ENCODE measurements at places on chromosomes 1 and 21.

GRCh38 chr1:224262373-224263054 lies 67.5 kb downstream of the NVL start:
- no peak for DNase-seq

GRCh38 chr1:193338194-193338593 lies 151.8 kb upstream of the B3GALT2 start:
- peak; percentile 73 for DNase-seq

DNA sequence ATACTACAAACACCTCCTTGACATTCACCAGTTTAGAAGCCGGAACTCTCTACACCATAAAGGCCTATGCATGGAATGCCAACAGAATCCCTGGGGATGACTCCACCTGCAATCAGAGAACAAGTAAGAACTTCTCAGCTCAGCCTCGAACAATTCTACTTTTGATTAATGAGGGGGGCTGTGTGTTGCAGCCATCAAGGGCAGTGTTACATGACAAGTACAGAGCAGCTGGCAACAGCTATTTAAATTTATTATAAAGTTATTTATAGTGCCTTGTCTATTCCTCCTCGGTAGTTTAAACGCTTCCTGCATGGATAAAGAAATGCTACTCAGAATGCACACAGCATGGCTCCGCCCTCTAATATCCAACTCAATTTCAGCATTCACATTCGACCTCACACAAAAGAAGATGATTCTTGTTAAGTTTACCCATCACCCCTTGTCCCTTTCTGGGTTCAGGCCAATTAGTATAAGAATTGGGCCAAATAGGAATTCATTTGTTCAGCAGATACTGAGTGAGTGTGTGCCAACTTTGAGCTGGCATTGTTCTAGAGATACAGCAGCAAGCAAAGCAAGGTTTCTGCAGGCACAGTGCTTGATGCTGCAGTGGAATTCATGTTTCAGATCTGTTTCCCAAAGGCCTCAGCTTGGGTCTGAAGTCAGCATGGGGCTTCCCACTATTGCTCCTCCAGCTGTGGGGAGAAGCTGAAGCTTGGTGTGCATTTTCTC lies 6.4 kb downstream of the FNDC7 start:
- DNase-seq: no peak

DNA sequence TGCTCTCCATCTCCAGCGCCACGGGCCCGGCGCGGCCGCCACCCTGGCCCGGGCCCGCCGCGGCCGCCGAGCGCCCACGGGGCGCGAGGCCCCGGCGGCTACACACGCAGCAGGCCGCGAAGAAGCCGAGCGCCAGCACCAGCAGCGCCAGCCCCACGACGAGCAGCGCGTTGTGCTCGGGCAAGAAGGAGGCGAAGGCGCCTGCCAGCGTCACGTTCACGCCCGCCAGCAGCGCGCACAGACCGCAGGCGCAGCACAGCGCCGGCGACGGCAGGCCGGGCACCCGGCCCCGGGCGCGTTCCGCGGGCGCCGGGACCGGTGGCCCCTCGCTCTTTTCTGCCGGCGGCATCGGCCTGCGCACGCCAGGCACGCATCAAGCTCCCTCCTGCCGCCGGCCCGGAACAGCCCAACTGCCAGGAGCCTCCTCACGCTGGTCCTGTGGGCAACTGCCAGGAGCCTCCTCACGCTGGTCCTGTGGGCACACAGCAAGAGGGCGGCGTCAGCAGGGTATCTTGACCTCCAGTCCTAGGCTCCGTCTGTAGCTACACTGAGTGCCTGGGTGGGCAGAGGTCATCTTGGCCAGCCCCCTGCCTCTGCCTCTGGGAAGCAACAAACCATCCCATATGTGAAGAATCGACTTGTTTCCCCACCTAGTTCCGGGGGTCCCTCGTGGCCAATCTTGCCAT lies 18.1 kb downstream of the KNCN start:
- DNase-seq: peak; percentile 50

- DNase-seq: no peak
Measured at GRCh38 chr1:210857146-210857663, 276.7 kb downstream of the KCNH1 start.

GRCh38 chr1:60068393-60069045 lies 5.1 kb downstream of the C1orf87 start:
- peak; percentile 73 for DNase-seq

DNA sequence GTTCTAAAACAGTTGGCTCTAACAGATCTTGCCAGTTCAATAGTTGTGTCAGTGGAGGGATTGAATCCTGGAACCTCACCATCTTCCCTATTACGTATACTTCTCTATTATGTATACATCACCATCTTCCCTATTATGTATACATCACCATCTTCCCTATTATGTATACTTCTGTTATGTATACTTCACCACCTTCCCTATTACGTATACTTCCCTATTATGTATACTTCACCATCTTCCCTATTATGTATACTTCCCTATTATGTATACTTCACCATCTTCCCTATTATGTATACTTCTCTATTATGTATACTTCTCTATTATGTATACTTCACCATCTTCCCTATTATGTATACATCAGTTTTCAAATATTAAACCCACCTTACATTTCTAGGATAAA lies 34.4 kb upstream of the HP1BP3 start:
- no peak for DNase-seq

- peak; percentile 71 for DNase-seq
Measured at GRCh38 chr21:35179990-35180540, 131.0 kb upstream of the RUNX1 start.

- DNase-seq: no peak
Measured at GRCh38 chr1:109882288-109883245, 28.1 kb upstream of the CSF1 start.

DNA sequence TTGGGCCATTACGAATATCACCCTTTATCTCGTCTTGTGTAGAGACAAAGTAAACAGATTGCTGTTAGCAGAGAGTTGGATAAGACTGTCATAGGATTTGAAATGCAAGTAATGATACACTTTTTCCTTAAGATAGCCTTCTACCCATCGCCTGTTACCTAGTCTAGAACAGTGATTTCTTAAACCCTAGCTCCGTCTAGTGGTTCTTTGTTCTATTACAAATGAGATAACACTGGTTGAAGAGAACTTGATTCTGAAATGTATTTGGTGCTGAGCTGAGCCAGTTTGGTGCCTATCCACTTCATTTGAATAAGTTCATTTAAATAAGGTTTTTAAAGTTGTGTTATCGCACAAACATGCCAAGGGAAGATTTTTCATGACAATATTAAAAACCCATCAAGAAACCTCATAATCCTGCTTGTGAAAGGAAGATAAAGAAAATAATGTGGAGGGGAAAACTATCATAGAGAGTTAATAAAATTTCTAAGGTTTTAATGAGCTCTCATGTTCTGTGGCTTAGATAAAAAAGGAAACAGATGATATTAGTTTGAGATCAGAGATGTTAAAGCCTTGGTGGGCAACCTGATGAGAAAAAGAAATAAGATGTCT lies 1.5 kb upstream of the KCNH1 start:
- DNase-seq: peak; percentile 70

- DNase-seq: no peak
Measured at GRCh38 chr1:101193733-101194169, 43.1 kb upstream of the S1PR1 start.

GRCh38 chr1:31183927-31184554 lies 55.6 kb downstream of the NKAIN1 start:
- peak; percentile 21 for DNase-seq

DNA sequence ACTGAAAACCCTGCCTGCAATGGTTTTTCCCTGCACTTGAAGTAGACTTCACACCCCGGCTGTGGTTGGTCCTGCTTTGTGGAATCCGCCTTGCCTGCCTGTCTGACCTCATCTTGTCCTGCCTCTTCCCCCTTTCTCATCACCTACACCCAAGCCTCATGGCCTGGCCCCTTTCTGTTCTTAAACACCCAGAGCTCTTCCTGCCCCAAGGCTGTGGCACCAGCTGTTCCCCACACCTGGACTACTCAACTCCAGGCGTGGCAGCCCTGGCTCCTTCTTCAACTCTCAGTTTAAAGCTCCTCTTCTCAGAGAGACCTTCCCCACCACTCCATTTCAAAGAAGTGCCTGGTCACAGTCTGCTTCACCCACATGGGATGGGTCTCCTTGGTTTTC lies 27.0 kb downstream of the KIAA1614 start:
- DNase-seq: no peak

DNA sequence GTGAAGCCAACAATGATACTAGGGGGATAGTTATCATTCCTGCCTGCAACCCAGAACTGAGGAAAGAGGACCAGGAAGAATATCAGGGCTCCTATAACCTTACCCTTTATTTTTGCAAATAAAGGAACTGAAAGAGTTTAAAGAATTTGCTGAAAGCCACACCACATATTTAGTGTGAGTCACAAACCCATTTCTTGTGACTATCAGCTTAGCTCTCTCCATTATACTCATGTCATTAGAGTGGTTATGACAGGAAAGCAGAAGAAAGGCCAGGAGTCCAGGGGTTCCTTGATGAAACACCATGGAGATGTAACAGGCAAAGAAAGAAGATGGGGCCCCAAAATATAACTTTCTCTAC lies 141.1 kb upstream of the SAMSN1 start:
- DNase-seq: no peak

DNA sequence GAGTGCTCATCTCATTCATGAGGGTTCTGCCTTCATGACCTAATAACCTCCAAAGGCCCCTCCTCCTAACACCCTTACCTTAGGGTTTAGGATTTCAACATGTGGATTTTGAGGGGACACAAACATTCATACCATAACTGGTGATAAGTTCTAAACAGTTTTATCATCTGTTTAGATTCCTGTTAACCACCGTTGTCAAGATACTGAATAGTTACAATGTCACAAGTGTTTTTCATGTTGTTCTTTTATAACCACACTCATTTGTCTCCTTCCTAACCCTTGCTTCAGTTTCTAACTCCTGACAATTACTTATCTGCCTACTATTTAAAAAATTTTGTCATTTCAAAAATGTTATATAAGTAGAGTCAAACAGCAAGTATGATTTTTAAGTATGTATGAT lies 86.0 kb downstream of the NCAM2 start:
- peak; percentile 53 for DNase-seq

DNA sequence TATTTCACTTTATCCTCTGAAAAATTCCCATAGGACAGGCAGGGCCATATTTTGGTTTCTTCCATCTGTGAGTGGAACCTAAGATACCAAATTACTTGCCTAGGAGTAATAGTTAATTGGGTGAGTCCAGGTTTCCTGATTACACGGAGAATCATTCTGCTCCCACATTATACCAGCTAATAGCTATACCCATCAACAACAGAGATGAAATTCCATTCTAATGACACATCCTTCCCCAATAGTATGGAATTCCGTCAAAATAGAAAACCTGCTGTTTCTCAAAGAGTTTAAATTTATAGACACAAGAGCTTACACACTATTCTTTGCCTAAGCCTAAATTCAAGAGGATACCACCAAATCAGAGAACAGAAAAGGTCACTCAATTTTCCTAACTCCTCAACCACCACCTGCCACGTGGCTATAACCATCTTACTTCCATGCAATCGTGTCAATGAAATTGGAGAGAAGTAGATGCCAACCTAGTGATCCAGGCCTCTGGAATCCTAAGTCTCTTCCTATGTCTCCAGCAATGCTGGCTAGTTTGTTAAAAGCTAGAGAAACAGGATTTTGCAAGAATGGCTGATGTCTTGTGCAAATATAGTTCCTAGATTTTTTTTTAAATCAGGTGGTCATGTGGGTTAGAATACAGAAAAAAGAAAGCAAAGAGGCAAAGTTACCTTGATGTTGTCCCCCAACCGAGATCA lies 6.2 kb downstream of the PPT1 start:
- peak; percentile 27 for DNase-seq

- DNase-seq: no peak
Measured at GRCh38 chr21:42461185-42461520, 34.9 kb downstream of the RSPH1 start.

DNA sequence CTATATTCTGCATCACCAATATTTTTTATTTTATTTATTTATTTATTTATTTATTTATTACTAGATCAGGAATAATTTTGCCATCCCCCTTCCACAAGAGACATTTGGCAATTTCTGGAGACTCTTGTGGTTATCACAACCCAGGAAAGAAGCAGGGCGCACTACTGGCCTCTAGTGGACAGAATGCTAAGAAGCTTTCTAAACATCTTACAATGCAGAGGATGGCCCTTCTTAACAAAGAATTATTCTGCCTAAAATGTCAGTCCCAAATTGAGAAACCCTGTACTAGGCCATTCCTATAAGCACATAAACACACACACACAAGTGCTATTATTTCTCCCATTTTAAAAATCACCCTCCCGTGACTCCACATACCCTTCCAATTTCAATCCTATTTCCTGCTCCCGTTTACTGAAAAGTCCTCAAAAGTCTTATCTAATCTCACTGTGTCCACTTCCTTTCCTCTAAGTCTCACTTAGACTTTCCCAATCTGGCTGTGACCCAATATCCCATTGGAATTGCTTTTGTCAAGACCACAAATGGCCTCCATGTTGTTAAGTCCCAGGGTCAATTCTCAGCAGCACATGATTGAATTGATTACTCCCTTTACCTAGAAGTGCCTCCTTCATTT lies 43.7 kb upstream of the RNF11 start:
- DNase-seq: peak; percentile 88

Data from AG10803 (cell line).